ENCODE measurements at places on chromosomes 11 and 22.

DNA sequence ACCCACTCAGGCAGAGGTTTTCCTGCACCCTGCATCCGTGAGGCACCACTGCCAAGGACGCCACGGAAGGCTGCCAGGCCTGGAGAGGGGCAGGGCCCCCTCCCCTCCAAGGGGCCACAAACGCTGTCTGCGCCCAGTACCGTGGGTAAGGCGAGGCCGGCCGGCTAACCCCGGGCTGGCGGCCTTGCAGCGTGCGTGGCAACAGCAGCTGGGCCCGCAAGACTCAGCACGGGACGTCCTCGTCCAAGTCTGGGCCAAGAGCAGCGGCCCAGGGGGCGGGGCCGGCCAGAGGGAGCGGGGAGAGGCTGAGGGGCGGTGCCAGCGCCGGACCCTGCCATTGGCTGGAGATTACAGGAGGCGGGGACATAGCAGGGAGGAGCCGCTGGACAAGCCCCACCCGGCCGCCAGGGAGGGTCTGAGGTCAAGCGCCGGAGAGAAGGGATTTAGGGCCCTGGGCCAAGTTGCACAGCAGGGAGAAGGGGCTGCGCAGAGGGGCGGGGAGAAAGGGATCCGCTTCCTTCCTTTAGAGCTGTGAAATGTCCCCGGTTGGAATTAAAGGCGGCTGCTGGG lies 16.0 kb downstream of the SLC43A1 start:
- DNase-seq: peak; percentile 100

DNA sequence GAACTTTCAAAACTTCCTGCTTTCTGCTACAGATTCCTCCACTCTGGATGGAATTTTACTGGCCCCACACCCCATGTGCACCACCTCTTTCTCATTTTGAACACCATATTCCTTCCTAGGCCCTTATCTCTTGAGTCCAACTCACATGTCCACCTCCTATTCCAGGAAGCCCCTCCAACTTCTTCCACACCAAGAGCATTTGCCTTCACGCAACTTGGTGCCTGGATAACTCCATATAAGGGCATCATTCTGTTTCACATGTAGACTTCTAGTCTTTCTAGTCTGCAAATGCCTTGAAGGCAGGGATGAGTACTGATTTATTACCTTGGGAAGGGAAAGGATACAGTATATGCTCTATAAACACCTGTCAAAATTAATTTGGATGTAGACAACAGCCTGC lies 17.5 kb downstream of the GAB2 start:
- no peak for DNase-seq

DNA sequence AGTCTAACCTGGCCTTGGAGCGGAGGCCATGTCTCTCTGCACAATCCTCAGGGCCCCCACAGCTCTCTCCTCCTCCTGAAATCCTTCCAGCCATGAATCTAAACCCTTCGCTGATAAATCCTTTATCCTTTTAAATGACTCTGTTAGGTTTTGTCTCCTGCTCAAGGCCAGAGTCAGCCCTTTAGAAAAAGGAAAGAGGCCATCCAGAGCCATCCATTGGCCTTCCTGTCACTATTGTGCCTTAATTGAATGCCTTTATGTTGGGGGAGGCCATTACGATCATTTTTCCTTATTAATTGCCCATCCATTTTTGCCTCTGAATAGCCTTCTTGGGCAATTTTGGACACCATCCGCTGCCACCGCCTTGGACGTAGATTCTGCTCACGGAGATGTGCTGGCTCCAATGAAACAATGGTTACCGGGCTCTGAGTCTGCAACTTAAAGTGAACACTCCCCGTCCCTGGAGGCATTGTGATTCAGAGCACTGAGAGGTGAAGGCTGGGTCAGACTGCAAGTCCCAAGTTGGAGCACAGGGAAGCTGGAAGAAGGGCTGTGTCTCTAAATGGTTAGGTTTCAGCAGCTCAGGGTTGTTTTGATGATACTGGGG lies 213.0 kb upstream of the E2F8 start:
- peak; percentile 60 for DNase-seq

DNA sequence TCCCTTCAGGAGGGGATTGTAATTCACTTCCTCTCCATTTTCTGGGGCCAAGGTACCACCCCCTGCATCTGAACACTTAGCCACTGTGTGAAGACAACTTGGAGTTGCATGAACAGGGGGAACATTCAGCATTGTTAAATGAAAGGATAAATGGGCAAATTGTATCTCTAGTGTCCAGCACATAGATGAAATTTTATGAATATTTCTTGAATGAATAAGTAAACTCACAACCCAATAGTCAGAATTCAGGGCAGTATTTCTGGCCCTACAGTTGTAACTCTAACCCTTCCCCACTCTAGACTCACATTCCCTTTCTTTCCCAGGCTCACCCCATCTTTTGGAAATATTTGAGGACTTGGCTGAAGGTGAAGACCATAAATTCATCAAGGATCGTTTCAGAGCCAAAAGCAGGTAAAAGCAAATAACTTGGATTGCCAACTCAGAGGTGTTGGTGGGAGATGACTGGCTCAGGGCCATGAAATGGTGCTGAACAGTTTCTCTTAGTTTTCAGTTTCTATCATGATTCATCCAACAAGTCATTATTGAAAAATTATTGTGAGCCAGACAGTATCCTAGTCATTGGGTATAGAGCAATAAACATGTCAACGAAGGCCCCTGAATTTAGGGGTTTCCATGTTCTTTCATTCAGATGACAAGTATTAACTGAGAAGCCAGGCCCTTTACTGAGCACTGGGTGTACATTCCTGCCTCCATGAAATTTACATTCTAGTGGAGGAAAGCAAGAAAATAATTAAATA lies 33.3 kb upstream of the ZC3H12C start:
- DNase-seq: no peak

- no peak for DNase-seq
Measured at GRCh38 chr22:20164863-20165262, 14.0 kb upstream of the CCDC188 start.

- DNase-seq: peak; percentile 71
Measured at GRCh38 chr22:39478441-39478850, 21.6 kb downstream of the MGAT3 start.

DNA sequence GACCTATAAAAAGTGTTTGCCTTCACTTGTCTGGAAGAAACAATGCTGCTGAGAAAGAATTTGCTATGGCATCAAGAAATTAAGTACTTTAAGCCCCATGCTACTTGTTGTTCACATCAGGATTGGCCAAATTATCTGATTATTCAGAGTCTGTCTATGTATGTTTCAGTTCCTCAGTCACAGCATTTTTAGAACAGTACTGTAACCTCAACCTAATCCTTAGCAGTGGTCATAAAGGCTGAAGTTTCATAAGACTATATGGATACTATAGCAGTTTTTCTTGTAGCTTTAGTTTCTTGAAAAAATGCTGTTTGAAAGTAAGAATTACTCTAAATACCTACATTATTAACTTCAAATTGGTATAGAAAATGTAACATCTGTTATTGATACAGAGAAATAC lies 153.9 kb downstream of the INSC start:
- no peak for DNase-seq

DNA sequence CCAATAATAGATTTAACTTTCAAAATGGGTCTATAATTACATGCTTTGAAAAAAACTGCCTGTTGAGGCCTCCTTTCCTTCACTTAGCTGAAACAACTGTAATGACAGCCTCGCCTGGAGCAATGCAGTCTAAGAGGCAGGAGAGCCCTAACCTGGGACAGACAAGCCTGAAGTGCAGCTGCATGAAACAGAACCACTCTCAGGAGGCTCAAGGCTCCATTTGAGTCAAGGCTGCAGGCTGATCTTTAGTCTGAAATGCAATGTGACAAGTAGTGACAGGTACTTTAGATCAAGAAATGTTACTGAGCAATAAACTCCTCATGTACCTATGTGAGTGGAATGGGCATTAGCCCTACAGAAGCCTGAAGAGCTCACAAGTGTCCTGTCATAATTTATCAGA lies 414.0 kb upstream of the LUZP2 start:
- no peak for DNase-seq

GRCh38 chr11:31809857-31810778 lies 1.0 kb downstream of the PAX6 start:
- DNase-seq: no peak

DNA sequence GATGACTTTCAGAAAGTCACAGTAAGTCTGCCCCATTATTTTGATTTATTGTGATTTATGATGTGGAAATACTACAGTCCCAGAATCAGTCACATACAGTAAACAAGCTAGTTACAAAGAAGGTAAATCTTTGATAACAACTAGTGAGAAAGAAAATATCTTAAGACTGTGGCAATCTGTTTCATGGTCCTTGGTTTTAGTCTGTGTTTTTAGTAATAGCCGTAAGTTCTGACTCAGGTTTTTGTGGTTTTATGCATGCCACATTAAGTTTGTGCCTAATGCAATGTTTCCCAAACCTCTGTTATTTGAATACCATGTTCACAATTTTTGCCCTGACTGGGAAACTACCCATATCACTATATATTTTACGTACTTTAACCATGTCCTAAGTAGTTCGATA lies 6.7 kb downstream of the CEP295 start:
- DNase-seq: no peak

- DNase-seq: peak; percentile 93
Measured at GRCh38 chr11:118908901-118909618, 16.7 kb downstream of the BCL9L start.

DNA sequence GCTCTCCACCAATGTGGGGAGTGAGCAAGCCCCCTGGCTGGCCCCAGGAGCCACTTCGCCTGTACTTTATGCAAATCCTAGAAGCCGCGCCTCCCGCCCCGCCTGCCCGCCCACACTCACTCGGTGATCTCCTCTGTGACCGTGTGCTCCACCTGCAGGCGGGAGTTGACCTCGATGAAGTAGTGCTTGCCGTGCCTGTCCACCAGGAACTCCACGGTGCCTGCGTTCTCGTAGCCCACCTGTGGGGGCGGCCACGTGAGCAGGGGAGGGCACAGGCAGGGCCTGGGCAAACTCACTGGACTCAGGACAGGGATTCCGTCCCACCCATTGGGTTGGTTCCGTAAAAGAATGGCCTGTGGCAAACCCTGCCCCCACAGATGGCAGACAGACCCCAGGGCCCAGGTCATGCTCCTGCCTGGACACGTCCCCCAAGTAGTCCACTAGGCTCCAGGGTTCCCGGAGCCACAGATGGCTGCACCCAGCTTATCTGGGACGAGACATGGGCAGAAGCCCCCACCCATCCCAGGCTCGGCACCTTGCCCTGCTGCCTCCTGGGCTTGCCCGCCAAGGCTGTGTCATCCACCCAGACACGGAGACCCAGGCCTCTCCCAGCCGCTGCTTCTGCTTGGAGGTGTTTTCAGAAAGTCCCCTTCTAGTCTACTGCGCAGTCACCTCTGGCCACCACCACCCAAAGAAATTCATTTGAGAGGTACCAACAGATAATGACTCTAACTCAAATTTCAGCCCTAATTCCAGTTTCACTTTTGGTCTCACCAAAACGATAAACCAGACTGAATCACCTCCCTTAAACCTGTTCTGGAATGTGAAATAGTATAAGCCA lies 12.1 kb downstream of the LRFN4 start:
- peak; percentile 62 for DNase-seq

GRCh38 chr22:45682064-45682463 lies 10.4 kb downstream of the ATXN10 start:
- no peak for DNase-seq

DNA sequence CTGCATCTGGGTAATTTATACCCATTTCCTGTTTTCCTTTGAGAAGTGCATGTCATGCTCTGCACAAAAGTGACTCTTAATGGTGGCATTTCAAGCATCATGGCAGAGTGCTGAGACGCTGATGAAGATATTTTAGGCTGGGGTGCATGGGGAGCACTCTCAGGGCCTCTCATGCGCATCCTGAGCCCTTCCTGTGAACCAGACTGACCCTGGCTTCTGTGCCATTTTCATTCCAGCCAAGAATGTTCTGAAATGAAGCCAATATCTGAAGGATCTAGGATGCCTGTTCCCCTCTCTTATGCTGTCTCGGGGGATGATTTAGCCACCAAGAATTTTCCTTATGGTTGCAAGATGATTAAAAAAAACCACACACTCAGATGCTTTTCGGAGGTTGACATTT lies 61.5 kb downstream of the MIAT start:
- no peak for DNase-seq

DNA sequence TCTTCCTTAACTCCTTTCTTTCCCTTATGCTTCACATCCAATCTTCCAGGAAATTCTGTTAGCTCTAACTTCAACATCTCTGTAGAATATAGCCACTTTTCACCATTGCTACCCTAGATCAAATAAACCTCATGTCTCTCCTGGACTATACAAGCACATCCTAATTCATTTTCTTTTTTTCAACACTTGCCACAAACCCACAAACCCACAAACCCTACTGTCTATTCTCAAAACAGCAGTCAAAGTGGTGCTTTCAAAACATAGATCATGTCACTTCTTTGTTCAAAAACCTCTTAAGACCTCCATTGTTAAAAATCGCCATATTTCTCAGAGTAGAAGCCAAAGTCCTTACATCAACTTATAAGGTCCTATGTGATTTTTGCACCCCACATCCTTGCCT lies 94.3 kb downstream of the PIWIL4 start:
- DNase-seq: no peak

DNA sequence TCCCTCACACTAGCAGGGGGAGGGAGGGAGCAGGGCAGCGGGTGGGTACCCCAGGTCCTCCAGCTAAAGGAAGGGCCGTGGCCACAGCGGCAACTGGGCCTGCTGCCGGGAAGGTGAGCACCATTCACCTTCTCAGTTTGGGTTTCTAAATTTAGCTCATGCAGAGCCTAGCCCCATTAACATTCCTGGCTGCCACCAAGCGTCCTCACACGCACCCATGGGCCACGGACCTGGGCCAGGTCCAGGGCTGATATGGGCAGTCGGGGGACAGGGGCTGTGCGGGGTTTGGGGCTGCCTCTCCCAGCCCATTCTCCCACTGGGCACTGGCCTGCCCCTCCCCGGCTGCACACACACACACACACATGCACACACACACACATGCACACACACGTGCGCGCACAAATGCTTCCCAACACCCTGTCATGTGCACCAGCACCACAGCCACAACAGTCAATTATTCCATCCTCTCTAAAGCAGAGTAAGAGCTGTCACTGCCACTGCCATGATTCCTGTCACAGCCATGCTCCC lies 28.7 kb downstream of the SYT7 start:
- peak; percentile 72 for DNase-seq

DNA sequence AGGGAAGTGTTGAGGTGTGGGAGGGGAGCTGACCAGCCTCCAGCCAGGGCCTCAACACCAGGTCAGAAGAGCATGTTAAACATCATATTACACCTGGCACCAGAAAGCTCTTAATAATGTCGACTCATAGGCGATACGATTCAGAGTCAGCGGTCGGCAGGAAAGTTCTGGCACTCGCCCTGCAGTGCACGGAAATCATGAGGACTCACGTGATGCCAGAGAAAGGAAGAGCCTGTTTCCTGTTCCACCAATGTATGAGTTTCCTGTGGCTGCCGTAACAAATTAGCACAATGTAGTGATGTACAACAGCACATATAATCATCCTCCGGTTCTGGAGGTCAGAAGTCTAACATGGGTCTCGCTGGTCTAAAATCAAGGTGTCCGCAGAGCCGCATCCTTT lies 198.8 kb downstream of the BARX2 start:
- DNase-seq: no peak

DNA sequence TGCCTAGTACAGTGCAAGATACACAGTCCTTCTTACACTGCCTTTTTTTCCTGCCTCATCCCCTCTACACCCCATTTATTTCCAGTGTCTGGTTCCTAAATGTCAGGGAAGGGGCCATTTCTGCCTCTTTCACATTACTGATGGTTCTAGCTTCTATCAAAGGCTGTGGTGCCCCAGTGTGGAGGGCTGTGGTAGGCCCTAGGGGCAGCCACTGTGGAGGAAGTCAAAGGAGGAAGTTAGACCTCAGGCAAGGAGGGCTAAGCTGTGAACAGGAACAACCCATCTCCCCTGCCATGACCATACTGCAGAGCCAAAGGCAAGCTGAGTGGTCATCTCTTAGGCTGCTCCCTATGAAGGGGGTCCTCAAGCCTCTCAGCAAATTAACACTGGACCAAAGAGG lies 81.9 kb upstream of the CRTAM start:
- DNase-seq: no peak
